ENCODE measurements at places on chromosomes 13 and 19.

DNA sequence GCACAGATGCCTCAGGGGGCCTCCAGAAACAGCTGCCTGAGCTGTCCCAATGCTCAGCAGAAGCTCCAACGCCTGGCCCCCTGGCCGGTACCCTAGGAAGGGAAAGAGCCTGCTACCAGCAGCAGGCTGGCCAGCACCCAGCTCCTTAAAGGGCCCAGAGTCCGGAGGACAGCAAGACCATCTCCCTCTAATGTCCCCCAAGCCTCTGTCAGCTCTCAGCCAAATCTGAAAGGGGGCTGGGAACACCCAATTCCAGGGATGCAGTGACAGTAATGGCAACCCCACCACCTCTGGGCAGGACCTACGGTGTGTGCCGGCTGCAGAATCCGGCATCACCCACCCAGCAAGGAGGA, 4.2 kb downstream of the PPP6R1 start:
- DNase-seq: no peak

DNA sequence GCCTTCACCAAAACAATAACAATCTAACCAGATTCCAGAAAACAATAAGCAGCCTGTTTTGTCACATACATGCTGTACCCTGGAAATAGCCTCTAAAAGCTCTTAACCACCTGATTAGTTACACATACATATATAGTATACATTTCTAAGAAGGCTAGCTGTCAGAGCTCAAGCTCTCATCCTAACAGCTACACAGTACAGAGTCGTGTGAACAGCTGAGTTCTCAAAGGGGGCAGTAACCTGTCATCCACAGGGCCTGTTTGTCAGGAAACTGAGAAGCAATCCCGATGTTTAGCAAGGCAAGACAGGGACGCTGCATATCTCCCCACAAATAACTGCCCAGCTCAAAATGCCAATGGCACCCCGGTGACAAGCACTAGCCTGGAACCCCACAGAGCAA, 56.9 kb downstream of the STK24 start:
- DNase-seq: no peak

- peak; percentile 60 for DNase-seq
Observed at GRCh38 chr13:20118268-20119140, 42.3 kb downstream of the GJA3 start.

DNA sequence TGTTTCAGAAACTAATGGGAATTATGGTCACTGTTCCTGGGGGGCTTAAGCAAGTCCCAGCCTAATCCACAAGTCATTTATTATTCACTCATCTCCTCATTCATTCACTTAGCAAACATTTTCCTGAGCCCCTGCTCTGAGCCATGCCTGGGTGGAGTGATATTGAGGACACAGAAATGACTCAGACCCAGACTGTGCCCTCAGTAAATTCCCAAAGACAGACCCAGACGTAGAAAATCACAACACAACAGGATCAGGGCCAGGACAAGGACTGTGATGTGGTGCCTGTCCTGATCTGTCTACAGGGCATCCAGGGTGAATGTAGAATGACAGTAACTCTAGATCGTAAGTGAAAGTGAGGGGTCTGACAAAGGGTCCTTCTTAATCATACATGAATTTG, 7.0 kb upstream of the SPACA6 start:
- DNase-seq: no peak
